ENCODE measurements at places on chromosomes 3 and 15. TPM values are rescaled to one million over a fixed set of nuclear protein-coding genes. Genes with fewer than 3 reads are reported as not detected.

Gene CLDN11
- not detected for total RNA-seq

Gene AP3B2
- total RNA-seq = 0.45 TPM

Gene ZNF662
- not detected for total RNA-seq

Gene NR2E3
- total RNA-seq = not detected

Gene CGNL1
- total RNA-seq = 0.93 TPM

All from A549 treated with ZK216348 at 1 μM for 4 hours (cell line).